ENCODE measurements at places on chromosomes 4 and X. TPM values are rescaled to one million over a fixed set of nuclear protein-coding genes. Genes with fewer than 3 reads are reported as not detected.

GRCh38 chr4:94721310-94721709 is 36.4 kb upstream of the BMPR1B start:
- DNase-seq, result no peak

DNA sequence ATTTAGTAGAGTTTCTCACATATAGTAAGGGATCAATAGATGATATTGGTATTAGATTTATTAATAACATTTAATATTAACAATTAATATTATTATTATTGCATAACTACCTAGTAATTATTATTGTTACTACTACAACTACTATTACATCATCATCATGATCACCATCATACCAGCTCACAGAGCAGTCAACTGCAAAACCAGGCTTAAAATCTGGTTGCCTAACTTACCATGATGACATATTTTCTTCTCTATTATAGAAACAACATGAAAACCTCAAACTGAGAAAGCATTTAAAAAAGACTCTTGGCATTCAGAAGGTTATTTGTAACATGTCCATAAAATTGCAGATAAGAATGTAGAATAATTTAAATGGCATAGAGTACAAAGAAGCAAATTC is 247.0 kb upstream of the TTC29 start:
- DNase-seq, result no peak

- no peak for DNase-seq
These were observed 227.2 kb upstream of the BMP3 start for GRCh38 chr4:80803337-80803736.

- DNase-seq, result peak; percentile 16
These were observed 126.0 kb upstream of the CXorf66 start for GRCh38 chrX:140091125-140091886.

DNA sequence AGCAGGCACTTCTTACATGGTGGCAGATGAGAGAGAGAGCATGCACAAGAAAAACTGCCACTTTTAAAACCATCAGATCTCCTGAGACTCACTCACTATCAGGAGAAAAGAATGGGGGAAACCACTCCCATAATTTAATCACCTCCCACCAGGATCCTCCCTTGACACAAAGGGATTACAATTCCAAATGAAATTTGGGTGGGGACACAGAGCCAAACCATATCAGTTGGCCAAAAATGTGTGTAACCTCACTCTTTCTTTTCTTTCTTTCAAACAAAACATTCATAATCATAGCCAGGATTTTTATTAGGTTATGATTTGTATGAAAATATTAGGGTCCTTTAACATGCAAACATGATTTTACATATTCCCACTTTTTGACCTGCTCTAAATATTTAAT is 222.1 kb downstream of the PCDH18 start:
- no peak for DNase-seq

- DNase-seq, result no peak
These were observed 560.9 kb downstream of the INPP4B start for GRCh38 chr4:142285222-142285583.

GRCh38 chr4:53490965-53491622 is 100.2 kb downstream of the LNX1 start:
- no peak for DNase-seq

DNA sequence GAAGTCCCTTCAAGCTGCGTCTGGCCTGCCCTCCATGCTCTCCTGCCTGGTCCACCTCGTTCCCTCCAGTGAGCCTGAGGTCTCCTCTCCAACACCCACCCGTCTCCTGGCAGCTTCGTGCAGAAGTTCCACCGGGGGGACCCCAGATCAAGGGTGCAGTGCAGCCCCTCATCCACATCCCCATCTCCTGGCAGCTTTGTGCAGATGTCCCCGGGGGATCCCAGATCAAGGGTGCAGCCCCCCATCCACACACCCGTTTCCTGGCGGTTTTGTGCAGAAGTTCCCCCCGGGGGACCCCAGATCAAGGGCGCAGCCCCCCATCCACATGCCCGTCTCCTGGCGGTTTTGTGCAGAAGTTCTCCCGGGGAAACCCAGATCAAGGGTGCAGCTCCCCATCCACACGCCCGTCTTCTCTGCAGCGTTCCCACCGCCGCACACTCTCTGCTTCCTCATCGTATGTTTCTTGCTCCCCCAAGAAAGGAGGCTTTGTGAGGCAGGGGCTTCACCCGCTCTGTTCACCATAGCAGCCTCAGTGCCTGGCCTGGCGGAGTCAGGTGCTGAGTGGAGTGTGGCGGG is 35.7 kb downstream of the PIGG start:
- DNase-seq, result no peak

GRCh38 chr4:45467157-45467556 is 656.7 kb downstream of the GABRG1 start:
- no peak for DNase-seq

DNA sequence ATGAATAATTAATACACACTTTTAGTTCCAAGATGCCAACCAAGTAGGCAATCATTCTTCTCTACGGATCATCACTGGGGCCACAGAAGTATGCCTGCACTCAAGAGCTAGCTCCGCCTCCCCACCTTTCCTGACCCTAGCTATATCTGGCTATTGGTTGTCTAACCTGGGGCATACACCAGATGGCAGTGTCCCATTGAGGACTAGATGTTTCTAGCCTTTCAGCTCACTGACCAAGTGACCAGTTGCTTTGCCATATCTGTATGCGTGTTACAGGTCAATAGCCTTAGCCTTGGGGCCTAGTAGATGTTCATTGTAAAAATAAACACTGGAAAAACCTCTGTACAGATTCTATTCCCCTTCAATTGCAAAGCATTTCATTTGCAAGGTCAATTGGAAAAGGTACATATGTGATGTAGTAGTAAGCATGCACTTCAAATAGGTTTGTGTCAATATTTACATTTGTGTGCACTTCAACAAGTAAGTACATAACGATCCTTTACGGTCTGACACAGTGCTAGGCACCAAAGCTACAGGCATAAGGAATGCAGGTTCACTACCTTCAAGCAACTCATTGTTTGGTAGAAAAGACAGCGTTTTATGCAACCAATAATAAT is 521.7 kb downstream of the PPARGC1A start:
- no peak for DNase-seq

GRCh38 chr4:2809610-2810180 is 16.8 kb downstream of the SH3BP2 start:
- no peak for DNase-seq

GRCh38 chr4:137635601-137636000 is 103.3 kb upstream of the PCDH18 start:
- DNase-seq, result no peak

- DNase-seq, result no peak
These were observed 3.2 kb downstream of the GATA1 start for GRCh38 chrX:48789366-48790220.

DNA sequence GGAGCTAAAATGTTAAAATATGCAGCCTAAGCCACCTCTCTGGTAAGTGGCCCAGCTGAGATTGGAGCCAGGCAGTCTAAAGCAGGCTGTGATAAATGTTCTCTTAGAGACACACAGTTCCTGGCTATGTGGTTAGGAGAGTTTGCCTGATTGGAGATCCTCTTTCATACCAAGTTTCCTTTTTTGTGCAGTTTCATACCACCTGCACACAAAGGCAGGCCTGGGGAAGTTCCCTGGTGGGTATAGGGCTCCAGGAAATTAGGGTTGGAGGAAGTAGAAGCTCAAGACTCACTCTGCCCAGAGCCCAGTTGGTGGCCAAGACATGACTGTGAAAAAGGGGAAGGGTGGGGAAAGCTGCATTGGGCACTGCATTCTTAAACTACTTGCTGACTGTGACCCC is 16.9 kb downstream of the CYBB start:
- no peak for DNase-seq

DNA sequence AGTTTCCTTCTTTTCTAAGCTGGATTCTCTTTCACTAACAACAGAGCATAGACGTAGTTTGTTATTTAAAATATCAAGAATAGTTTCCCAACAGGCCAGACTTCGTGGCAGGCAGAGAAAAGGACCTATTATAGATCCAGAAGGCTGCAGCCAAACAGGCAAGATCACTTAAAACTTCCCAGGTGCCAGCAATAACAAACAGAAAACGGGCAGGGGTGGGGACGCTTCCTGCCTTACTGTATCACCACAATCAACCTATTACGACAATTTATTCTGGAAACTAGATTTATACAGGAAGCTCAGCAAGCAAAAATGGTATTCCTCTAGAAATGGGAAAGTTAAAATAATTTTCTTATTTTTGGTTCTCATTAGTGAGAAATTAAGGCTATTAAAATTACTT is 22.1 kb downstream of the RWDD4 start:
- DNase-seq, result no peak

ATP1B4 gene
- total RNA-seq, result not detected

KLF8 gene
- 12.8 TPM for total RNA-seq

TMEM271 gene
- total RNA-seq, result not detected

TMPRSS11A gene
- total RNA-seq, result not detected

FBXW7 gene
- total RNA-seq, result 52.2 TPM

INPP4B gene
- total RNA-seq, result 71.6 TPM

SUPT20HL1 gene
- total RNA-seq, result not detected

JAKMIP1 gene
- total RNA-seq, result 10.9 TPM

ODAM gene
- total RNA-seq, result not detected

CT45A1 gene
- total RNA-seq, result not detected

RPA4 gene
- 0.83 TPM for total RNA-seq
